Activated CD4-positive, alpha-beta memory T cell treated with anti-CD3 and anti-CD28 coated beads, Interleukin-2, amount 10 ng/mL, durations not matched to agents 7 days and 5 days (primary cell): ENCODE measurements at places on chromosomes 11 and 22.
A peak's percentile ranks its signal among the peaks of the same experiment; 100 is the strongest.

- no peak overlapping the region for H3K27ac ChIP-seq
- no peaks in the 10 kb centered on the region for H3K36me3 ChIP-seq
- H3K4me1 ChIP-seq: no peaks in the 10 kb centered on the region
- peaks cover 2% of the 10 kb centered on the region for H3K27me3 ChIP-seq
These were observed 474.8 kb upstream of the CCDC90B start for GRCh38 chr11:83760932-83761331.

DNA sequence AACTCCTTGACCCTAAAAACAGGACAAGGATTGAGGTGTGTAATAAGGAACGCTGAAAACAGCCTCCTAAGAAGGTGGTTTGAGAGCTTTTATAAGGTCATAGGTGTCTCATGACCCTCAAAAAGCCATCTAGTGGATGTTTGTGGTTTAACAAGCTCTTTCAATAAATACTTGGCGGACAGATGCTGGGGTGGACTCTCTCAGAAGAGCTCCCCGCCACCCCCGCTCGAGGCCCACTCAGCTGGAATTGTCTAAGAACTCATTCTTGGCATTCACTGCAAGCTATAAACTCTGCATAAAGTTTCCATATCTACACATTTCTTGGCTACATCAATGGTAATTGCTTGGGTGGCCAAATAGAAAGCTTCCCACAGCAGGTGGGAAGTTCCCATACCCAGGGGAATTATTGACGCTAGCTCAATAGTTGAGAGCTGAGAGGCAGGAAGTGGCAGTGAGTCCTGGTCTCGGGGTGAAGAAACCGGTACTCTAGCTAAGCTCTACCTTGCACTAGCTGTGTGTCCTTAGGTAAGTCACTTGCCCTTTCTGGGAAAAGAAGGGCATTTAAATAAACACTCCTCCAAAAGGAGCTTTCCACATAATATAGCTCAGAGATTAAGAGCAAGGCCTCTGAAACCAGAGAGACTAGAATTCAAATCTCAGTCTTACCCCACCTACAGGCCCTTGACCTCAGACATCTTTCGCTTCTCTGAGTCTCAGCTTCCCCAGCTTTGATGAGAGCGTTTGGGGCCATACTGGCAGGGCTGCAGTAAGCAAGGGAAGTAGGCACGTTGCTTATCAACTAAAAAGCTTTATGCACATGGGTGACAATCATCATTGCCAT lies 6.4 kb downstream of the MS4A15 start:
- no peak overlapping the region for H3K27ac ChIP-seq
- peaks cover 5% of the 10 kb centered on the region for H3K4me1 ChIP-seq
- no peak overlapping the region for H3K4me3 ChIP-seq

DNA sequence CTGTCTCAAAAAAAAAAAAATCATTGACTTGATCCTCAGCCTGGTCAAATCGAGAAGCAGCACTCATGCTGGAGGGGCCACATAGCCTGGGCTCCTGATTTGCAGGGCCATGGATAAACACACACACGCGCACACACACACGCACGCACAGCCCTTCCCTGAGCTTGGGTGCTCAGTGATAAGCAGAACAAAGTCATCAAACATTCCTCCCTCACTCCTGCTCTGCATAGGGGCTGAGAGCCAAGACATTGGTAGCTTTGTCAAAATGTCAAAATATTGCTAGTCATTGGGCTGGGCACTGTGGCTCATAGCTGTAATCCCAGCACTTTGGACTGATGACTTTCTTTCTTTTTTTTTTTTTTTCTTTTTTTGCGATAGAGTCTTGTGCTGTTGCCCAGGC lies 34.0 kb upstream of the A4GALT start:
- no peak overlapping the region for H3K4me3 ChIP-seq
- DNase-seq: no peak
- no peaks in the 10 kb centered on the region for H3K4me1 ChIP-seq
- no peak overlapping the region for H3K27ac ChIP-seq
- H3K36me3 ChIP-seq: no peaks in the 10 kb centered on the region
- peaks cover 2% of the 10 kb centered on the region for H3K27me3 ChIP-seq

- no peak overlapping the region for H3K4me3 ChIP-seq
- no peak overlapping the region for H3K27ac ChIP-seq
- H3K36me3 ChIP-seq: no peaks in the 10 kb centered on the region
- peaks cover 9% of the 10 kb centered on the region for H3K27me3 ChIP-seq
These were observed 61.8 kb downstream of the RPL27A start for GRCh38 chr11:8744423-8744822.

DNA sequence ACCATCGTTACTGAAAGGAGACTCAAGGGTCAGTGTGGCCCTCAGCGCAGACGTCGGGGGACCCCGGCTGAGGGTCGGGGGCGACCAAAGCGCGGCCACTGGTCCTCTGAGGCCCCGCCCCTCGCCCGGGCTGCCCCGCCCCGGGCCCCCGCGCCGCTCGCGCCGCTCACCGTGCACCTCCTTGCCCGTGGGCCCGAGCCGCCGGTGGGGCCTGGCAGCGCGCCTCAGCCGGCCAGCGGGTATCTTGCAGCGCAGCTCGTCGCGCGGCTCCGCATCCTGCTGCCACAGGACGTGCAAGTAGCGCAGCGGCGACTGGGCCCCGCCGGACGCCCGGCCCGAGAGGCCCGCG lies 419 bp downstream of the ANKRD54 start:
- peaks cover 34% of the 10 kb centered on the region for H3K36me3 ChIP-seq
- peak; percentile 65 for DNase-seq
- peaks cover 33% of the 10 kb centered on the region for H3K4me1 ChIP-seq
- no peaks in the 10 kb centered on the region for H3K27me3 ChIP-seq
- H3K4me3 ChIP-seq: peak overlapping the region; percentile 85

DNA sequence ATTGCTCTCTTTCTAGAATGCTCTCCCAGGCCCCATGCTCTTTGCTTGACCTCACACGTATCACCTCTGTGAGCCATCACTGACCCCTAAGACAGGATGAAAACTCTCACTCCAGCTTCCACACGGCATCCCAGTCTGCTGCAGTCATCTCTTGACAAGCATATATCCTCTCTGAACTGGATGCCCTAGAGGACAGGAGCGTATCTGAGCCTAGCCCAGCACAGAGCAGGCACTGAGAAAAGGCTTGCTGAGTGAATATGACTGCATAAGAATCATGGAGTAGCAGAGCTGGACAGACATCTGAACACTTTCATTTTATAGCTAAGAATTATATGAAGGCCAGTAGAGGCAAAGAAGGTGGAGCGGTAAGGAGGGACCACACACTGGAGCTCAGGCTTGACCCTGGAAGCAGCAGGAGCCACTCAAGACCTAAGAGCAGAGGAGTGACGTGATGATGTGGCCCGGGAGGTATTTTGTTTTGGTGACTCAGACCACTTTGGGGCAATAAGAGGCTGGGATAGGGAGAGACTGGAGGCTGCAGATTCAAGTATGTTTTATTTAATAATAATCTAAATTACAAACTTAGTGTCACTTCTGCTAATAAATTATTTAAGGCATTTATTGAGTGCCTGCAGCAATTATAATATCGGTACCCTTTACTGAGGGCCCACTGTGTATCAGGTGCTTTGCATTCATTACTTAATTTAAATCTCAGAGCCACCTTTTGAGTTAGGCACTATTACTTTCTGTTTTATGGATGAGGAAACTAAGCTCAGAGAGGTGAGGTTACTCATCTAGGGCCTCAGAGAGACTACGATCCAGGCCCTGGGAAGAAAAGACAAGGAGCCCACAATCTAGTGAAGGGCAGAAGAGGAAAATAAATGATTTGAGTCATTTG lies 42.6 kb downstream of the MAP6 start:
- H3K27ac ChIP-seq: no peak overlapping the region
- H3K4me3 ChIP-seq: no peak overlapping the region
- DNase-seq: no peak
- H3K4me1 ChIP-seq: no peaks in the 10 kb centered on the region
- peaks cover 26% of the 10 kb centered on the region for H3K27me3 ChIP-seq
- H3K36me3 ChIP-seq: no peaks in the 10 kb centered on the region

GRCh38 chr22:40739721-40740120 lies 60.4 kb downstream of the MCHR1 start:
- no peaks in the 10 kb centered on the region for H3K4me1 ChIP-seq
- no peak overlapping the region for H3K27ac ChIP-seq
- H3K27me3 ChIP-seq: no peaks in the 10 kb centered on the region
- no peak overlapping the region for H3K4me3 ChIP-seq
- no peaks in the 10 kb centered on the region for H3K36me3 ChIP-seq

DNA sequence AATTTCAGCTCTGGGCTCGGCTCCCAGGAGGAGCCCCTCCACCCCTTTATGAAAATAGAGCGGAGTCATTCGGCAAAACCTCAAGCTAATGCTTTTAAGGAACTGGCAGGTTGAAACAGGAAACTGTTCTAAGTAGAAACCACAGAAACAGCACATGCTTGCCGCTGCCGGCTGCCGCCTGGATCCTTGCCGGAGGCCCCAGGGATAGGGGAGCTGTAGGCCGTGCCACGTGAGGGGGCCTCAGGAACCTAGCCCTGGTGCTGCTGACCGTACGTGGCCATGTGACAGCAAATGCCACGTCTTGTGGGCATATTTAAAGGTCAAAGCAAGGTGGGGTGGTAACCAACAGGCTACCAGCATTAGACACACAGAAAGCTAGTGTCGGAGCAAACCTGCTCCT lies 77.9 kb upstream of the TIMP3 start:
- H3K36me3 ChIP-seq: peaks cover 7% of the 10 kb centered on the region
- H3K27ac ChIP-seq: no peak overlapping the region
- peak; percentile 63 for DNase-seq

DNA sequence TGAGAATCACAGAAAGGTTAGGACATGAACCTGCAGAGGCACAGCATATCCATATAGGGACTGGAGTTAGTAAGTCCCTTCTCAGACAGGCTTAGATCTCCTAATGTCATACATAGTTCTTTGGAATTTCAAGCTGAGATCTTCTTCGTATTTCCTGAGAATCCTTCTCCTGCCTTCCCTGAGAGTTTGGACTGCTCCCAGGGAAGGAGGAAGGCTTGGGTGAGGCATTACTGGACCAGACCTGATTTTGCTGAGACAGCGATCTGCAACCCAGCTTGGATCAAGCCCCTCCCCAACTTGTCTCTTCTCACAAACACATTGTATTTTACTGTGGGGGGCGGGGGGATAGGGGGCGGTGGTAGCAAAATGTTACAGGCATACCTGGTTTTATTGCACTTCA lies 108.5 kb downstream of the TSPAN18 start:
- peaks cover 12% of the 10 kb centered on the region for H3K27me3 ChIP-seq
- H3K36me3 ChIP-seq: no peaks in the 10 kb centered on the region
- H3K27ac ChIP-seq: no peak overlapping the region
- peaks cover 5% of the 10 kb centered on the region for H3K4me1 ChIP-seq
- DNase-seq: no peak
- H3K4me3 ChIP-seq: no peak overlapping the region
